Left renal cortex interstitium (tissue), 4 donors: ENCODE measurements at places on chromosomes 11 and 22. TPM values are rescaled to one million over a fixed set of nuclear protein-coding genes. Genes with fewer than 3 reads are reported as not detected.

UBASH3B gene
- polyA plus RNA-seq: 7.0 TPM

C11orf58 gene
- 401 TPM for polyA plus RNA-seq

DNA sequence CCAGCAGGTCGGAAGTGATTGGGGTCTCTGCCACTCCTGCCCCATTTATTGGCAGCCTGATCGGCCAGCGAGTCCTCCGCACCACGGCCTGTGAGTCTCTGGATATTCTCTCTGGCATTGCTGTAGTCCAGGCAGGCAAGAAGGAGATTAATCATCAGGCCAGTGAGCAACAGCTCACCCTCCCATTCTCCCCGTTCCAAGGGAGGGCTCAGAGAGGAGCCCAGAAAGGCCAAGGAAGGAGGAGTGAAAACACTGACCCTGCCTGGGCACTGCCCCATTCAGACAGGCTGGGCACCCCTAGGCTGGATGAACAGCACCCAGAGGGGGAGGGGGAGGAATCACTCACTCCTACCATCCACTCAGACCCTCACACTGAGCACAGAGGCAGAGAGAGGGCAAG lies 3.1 kb downstream of the SAA2 start:
- no peak for DNase-seq

- no peak for DNase-seq
Measured at GRCh38 chr11:22742157-22742613, 75.8 kb downstream of the GAS2 start.

DNA sequence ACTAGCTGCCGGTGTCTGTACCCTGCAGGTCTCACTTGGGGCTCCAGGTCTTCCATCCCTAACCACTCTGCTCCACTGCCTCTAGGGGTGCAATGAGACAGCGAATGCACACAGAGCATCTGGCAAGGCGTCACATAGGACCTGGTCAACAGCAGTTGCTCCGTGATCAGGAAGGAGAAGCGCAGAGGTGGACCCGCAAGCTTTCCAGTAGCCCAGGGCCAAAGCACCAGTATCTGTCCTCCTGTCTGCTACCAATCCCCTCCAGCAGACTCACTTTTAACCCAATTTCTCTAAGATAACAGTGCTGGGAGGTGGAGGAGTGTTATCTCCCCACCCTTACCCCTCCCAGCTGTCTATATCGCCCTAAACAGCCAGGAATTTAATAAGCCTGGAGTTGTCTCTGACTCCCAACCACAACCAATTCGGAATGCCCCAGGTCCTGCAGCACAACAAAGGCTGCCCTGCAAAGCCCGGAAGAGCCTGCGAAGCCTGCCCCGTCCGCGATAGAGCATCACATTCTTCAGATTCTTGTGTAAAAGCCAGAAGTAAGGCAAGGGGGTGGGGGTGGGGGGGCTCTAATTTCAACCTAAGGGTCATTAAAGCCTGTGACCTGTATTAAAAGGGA lies 19.3 kb downstream of the MYH9 start:
- DNase-seq: no peak

- no peak for DNase-seq
Measured at GRCh38 chr11:1111545-1112212, 37.0 kb downstream of the MUC2 start.
